Cardiac fibroblast (primary cell): ENCODE measurements at places on chromosomes 3 and 15.
A peak's percentile ranks its signal among the peaks of the same experiment; 100 is the strongest.

- no peak for DNase-seq
Measured at GRCh38 chr3:49865198-49865784, 4.4 kb downstream of the CAMKV start.

- peak; percentile 96 for DNase-seq
Measured at GRCh38 chr15:80317389-80318182, 65.6 kb upstream of the CTXND1 start.

DNA sequence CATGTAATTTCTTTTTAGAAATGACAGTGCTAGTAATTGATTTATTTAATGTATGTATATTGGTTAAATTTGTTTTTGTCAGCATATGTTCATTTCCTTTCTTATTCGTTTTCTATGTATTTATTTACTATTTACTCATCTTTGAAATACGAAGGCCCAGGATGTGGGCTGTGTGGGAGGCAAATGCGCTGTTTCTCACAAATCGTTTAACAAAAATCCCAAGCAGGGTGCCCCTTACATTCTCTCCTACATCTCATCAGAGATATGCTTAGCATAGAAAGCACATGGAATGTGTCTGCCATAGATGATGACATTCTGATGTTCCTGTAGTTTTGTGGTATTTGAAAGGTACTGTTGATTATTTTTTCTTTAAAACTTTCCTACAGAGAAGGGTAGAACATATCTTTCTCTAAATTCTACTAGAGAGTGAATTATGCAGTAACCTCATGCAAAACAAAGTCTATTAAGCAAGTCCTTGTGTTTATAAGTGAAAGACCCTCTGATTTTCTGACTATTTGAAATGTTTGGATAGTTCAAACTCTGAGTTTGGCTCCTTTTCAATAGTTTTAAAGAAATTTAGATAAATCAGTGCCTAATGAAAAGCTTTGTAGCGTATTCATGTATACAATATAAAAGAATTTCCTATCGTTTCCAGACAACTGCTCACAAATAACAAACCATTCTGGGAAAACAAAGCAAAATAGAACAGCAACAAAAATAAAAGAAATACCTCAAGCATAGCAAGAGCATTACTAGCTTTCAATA is 111.1 kb upstream of the VGLL3 start:
- DNase-seq: no peak

DNA sequence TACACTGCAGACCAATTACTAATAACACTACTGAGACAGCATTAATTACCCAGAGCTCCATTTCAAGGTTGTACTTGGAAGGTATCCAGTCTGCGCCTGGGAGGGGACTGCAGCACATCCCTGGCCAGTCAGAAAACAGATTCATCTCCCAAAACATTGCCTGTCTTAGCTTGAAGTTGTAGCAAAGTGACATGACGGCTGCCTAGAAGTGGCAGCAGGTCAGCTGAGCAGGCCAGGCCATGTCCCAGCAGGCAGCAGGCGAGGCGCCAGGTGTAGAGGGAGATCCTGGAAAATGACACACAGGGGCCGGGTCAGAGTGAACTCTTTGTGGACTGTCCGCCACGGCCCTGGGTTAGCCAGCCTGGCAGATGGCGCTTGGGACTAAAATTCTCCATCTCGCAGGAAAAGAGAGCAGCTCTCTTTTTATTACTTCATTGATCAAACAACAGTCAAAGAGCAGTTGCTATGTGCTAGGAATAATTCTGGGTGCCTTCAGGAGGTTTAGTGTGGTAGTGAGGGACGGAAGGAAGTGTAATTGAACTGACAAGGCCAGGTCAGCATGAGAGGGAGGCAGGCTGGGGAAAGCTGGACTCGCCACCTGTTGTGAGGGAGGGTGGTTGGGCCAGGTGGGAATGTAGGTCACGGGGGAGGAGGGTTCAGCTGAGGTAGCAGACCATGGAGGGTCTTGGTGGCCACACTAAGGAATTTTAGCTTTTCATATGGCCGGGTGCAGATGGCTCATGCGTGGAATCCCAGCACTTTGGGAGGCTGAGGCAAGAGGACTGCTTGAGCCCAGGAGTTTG is 1.3 kb upstream of the MAP6D1 start:
- no peak for DNase-seq

DNA sequence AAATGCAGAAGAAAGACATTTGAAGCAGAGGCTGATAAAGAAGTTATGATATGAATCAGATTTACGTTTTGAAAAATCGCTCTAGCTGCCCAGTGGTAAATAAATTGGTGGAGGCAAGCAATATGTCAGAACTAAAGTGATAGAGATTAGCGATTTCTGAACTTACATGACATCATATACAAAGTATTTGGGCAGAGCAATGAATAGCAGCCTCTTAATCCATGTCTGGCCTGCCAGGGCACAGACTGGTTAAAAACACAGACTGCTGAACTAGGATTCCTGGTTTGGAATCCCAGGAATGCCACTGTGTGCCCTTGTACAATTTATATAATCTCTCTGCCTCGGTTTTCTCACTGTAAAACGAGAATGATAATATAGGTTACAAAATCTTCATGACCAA is 243.1 kb upstream of the SETMAR start:
- DNase-seq: no peak

- no peak for DNase-seq
Measured at GRCh38 chr3:31407665-31408064, 125.1 kb upstream of the STT3B start.

GRCh38 chr3:139668332-139668731 is 9.4 kb downstream of the NMNAT3 start:
- no peak for DNase-seq

- no peak for DNase-seq
Measured at GRCh38 chr3:155228676-155229075, 64.8 kb downstream of the STRIT1 start.

GRCh38 chr3:139532976-139533375 is 6.6 kb downstream of the RBP1 start:
- DNase-seq: no peak

DNA sequence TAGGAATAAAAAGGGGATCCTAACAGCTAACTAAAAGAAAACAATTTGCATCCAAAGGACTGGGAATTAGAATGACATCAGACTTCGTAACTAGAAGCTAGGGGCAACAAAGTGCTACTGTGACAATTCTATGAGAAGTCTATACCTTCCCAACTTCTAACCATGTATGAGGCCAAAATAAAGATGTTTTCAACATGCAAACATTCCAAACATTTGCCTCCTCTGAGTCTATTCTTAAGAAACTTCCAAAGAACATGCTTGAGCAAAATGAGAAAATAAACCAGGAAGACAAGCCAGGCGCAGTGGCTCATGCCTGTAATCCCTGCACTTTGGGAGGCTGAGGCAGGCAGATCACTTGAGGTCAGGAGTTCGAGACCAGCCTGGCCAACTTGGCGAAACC is 13.1 kb upstream of the RNF7 start:
- no peak for DNase-seq

- peak; percentile 60 for DNase-seq
Measured at GRCh38 chr3:96863129-96863740, 48.8 kb downstream of the EPHA6 start.

- no peak for DNase-seq
Measured at GRCh38 chr15:75051191-75051608, 27.8 kb downstream of the PPCDC start.

GRCh38 chr15:65525622-65526021 is 4.6 kb upstream of the HACD3 start:
- DNase-seq: peak; percentile 44

- peak; percentile 82 for DNase-seq
Measured at GRCh38 chr3:30752970-30753369, 141.5 kb downstream of the GADL1 start.

GRCh38 chr3:12401208-12401607 is 83.1 kb upstream of the TSEN2 start:
- no peak for DNase-seq

GRCh38 chr3:32483772-32484171 is 18.9 kb downstream of the CMTM6 start:
- DNase-seq: no peak

GRCh38 chr3:61029194-61029593 is 222.1 kb downstream of the FHIT start:
- no peak for DNase-seq

- DNase-seq: no peak
Measured at GRCh38 chr3:113600418-113601182, 68.2 kb downstream of the SIDT1 start.

- peak; percentile 87 for DNase-seq
Measured at GRCh38 chr3:155217591-155217990, 75.9 kb downstream of the STRIT1 start.

DNA sequence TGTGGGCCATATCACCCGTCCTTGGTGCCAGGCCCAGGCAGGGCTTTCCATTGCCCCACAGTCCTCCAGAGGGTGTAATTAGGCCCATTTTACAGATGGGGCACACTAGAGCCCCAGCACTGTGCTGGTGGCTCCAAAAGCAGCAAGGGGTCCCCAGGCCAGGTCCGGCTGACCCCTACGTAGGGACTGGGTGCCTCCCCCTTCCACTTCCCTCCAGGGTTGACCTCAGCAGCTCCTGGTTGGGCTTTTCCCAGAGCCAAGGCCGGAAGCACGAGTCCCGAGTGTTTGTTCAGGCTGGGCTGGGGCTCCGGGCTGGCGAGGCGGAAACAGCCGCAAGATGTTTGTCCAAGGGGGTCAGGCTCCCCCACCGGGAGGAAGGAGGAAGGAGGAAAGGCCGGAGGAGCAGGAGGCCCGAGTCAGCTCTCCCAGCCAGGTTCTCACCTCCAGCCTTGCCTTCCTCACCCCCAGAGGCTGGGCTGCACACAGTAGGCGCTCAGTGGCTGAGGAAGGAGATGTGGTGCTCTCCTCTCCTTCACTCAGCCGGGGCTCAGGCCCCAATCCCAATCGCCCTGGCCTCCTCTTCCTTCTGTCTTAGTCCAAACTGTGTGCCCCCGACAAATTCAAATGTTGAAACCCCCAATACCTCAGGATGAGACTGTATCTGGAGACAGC is 17.1 kb upstream of the PLXND1 start:
- DNase-seq: peak; percentile 67

- no peak for DNase-seq
Measured at GRCh38 chr15:20352241-20353200, 189.1 kb downstream of the GOLGA6L6 start.

DNA sequence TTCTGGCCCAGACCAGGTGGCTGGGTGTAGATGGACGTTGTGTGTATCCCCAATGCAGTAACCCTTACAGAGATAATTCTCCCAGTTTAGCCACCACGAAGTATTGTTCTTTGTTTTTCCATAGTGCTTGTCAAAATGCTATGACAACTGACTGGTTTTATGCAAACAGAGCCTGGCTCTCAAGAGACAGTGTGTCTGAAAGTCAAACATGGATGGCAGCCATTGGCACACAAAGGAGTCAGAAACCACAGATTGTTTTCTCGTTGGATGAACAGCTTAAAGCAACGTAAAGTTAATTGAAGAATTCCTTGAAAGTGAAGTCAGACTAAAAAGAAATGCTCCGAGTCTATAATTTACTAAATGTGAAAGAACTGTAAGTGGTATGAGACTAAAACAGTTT is 91.2 kb downstream of the FILIP1L start:
- peak; percentile 49 for DNase-seq

DNA sequence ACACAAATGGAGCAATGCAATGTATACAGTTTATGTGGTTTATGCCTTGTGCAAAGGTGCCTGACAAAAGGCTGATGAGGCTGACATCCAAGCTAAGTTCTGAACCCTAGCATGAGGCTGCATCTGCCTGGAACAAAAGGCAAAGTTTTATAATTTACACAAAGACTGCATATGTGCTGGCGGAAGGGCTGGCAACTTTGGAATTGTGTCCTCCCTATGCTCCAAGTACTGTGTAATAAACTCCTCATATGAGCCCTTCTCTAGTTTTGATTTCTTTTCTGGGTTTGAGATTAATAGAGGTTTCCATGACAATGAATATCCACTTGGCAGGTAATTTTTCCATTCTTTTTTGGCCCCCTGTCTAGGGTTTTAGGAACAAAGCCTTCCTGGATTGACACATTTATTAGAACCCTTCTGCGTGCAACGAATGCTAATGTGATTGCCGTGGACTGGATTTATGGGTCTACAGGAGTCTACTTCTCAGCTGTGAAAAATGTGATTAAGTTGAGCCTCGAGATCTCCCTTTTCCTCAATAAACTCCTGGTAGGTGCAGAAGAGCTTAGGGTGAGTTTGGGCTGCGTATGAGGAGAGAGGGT is 10.8 kb downstream of the PLA1A start:
- no peak for DNase-seq

DNA sequence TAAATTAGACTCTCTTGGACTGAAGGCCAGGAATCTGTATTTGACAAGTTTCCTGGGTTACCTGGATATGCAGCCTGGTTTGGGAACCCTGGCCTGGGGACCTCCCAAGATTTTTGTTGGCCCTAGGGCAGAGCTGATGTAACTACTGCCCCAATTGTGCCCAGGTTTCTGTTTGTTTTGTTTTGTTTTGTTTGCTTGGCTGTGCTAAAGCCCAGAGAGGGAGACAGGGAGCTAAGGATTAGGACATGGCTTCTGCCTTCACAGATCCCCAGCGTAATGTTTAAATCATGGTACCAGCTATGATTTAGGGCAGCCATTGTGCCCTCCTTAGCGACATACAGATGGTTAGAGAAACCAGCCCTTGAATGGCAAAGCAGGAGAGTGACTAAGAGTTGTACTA is 47.6 kb downstream of the ABHD5 start:
- no peak for DNase-seq

DNA sequence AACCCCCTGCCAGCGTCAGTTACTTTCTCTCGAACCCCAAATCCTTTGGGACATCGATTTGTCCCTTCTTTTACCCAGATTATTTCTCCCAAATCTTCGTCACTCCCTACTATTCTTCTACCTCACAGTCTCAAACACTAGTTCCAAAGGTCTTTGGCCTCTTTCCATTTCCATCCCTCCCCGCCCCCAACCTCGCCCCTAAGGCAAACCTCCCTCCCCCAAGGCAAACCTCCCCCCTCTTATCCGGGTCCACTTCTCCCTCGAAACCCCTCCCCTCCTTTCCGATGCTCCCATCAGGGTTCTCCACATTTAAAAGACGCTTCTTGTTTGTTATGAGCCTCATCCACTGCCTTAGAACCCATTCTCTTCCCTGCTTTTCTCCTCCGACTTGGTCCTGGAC is 583 bp downstream of the EAF1 start:
- DNase-seq: no peak

DNA sequence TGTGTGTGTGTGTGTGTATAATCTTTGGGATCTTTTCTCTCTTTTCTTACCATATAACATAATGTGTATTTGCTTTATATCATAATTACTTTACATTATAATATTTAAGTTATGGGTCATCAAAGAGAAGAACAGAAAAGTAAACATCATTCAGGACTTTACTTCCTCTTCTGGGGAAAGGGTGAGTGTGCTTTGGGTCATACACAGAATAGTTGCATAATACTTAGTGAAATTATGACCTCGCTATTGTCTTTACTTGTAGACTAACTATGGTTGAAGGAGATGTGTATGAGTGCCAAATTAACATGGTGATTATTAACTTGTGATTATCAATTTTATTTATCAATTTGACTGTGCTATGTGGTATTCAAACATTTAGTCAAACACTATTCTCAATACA is 1086.9 kb downstream of the DIPK2A start:
- peak; percentile 2 for DNase-seq

DNA sequence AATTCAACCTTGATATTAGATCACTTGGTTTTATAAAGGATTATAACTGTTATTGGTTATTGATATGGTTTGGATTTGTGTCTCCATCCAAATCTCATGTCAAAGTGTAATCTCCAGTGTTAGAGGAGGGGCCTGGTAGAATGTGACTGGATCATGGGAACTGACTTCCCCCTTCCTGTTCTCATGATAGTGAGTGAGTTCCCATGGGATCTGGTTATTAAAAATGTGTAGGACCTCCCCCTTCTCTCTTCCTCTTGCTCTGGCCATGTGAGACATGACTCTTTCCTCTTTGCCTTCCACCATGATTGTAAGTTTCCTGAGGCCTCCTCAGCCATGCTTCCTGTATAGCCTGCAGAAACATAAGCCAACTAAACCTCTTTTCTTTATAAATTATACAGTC is 136.0 kb upstream of the UBE2E2 start:
- DNase-seq: no peak
